HCT116 (cell line): ENCODE measurements at places on chromosomes 12 and 14. TPM values are rescaled to one million over a fixed set of nuclear protein-coding genes. Genes with fewer than 3 reads are reported as not detected.

DNA sequence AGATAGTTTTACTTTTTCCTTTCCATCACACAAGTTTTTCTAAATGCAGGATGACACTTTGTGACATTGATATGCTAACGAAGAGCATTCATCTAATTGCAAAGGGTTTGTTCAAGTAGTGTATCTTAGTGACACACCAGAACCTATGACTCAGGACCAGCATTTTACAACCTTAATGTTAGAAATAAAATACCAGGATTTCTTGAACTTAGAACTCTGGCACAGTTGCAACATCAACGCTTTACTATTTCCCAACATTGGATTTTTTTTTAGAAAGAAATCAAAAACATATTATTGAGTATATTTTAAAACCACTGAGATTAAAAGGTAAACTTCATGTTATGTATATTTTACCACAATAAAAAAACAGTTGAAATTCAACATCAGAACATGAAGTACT lies 17.9 kb upstream of the PLEKHG6 start:
- H3K27me3 ChIP-seq = no peaks in the 10 kb centered on the region
- no peak overlapping the region for H3K27ac ChIP-seq
- H3K4me3 ChIP-seq = no peak overlapping the region
- no peaks in the 10 kb centered on the region for H3K36me3 ChIP-seq

GRCh38 chr14:23033801-23034497 lies 751 bp downstream of the PSMB5 start:
- H3K4me3 ChIP-seq = peak overlapping the region; percentile 98
- no peaks in the 10 kb centered on the region for H3K27me3 ChIP-seq
- H3K27ac ChIP-seq = peak overlapping the region; percentile 84

SIX6 gene
- total RNA-seq = not detected

GRCh38 chr14:53953002-53953827 lies 3.4 kb downstream of the BMP4 start:
- DNase-seq = no peak
- H3K4me1 ChIP-seq = peaks cover 52% of the 10 kb centered on the region
- H3K36me3 ChIP-seq = peaks cover 40% of the 10 kb centered on the region

- H3K4me3 ChIP-seq = no peak overlapping the region
- no peaks in the 10 kb centered on the region for H3K27me3 ChIP-seq
- peaks cover 10% of the 10 kb centered on the region; the same call in 1 of the 2 replicates for H3K36me3 ChIP-seq
- no peak overlapping the region for H3K27ac ChIP-seq
- H3K4me1 ChIP-seq = peaks cover 17% of the 10 kb centered on the region
These were observed 53.9 kb downstream of the TTLL5 start for GRCh38 chr14:75714991-75715390.

GRCh38 chr12:125399489-125399888 lies 334.3 kb downstream of the AACS start:
- H3K4me3 ChIP-seq = no peak overlapping the region

DNA sequence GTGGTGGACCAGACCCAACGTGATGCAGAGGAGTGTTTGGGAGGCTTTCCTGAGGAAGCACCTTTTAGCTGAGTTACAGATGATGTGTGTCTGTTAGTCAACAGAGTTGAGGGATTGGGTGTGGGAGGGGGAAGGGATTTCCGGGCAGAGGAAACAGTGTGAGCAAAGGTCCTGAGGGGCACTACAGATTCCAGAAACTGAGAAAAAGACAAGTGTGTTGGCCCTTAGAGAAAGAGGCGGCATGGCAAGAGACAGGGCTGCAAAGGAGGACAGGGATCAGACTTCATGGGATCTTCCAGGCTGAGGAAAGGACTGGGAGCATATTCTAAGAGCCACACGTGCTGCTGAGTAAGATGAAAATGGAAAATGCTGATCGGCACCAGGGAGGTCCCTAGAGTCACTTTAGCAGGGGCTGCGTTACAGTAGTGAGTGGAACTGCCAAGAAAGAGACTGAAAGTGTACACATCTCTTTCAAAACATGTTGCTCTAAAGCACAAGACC lies 9.4 kb upstream of the RPS6KL1 start:
- no peaks in the 10 kb centered on the region for H3K27me3 ChIP-seq
- H3K4me1 ChIP-seq = no peaks in the 10 kb centered on the region
- no peaks in the 10 kb centered on the region for H3K36me3 ChIP-seq
- no peak overlapping the region for H3K4me3 ChIP-seq
- H3K27ac ChIP-seq = no peak overlapping the region
- no peak for DNase-seq
